ENCODE measurements at places on chromosomes 5 and 9. TPM values are rescaled to one million over a fixed set of nuclear protein-coding genes. Genes with fewer than 3 reads are reported as not detected.

DNA sequence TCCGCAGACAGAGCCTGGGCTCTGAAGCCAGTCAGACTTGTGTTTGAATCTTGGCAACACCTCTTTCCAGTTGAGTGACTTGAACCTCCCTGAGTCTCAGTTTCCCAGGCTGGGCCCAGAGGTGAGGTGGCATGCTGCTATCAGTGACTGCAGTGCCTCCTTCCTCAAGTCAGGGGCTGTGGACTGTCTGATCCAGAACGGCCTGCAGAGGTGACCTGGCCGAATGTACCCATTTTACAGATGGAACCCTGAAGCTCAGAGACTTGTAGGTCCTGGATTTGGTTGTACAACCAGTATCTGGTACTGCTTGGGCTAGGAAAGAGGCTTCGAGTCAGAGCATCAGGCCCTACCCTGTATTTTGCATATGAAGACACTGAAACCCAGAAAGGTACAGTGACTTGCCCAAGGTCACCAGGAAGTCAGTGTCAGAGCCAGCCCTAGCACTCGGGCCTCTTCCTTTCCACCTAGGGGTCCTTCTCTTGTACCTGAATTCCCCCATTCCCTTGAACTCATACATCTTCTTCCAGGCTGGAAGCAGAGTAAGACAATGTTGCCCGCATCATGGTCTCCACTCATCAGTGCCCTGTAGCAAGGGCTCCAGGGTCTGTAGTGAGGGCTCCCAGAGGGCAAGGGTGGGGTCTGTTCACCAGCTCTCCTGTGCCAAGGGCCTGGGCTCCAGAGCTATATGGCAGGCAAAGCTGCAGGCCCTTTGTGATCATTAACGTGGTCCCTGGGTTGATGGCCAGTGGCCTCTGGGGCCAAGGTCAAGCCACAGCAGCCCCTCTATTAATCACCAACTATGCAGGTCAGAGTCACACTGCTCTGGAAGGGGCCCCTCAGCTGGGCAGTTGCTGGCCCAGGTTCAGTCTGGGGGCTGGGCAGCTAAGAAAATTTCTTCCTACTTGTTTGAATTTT is 28.5 kb downstream of the GSN start:
- DNase-seq, result no peak

DNA sequence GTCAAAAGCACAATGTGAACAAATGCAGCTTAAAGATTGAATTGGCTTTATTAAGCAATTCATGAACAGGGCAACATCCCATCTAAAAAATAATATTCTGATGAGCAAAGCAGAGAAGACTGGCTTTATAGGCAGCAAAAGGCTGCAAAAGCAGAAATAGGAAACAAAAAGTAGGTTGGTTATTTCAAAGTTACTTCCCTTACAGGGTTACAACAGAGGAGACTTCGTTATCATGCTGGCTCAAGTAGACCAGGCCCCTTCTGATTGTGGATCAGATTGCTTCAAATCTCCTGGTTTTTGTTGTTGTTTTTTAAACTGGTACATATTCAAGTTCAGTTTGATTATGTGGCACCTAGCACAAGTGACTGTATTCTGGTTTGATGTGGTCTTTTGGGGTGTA is 73.1 kb downstream of the MAN2A1 start:
- DNase-seq, result no peak

GRCh38 chr5:93580063-93580926 is 724 bp downstream of the NR2F1-AS1 start:
- peak; percentile 52 for DNase-seq

- DNase-seq, result peak; percentile 83
Measured at GRCh38 chr5:113663879-113664541, 150.5 kb downstream of the YTHDC2 start.

- no peak for DNase-seq
Measured at GRCh38 chr9:26947736-26948135, 694 bp upstream of the PLAA start.

The ADAMTS6 gene
- 0.91 TPM for polyA plus RNA-seq
